Urothelium cell line (cell line): ENCODE measurements at places on chromosomes 4 and X.

- no peak for DNase-seq
These were observed 482.4 kb downstream of the C4orf33 start for GRCh38 chr4:129578336-129578735.

DNA sequence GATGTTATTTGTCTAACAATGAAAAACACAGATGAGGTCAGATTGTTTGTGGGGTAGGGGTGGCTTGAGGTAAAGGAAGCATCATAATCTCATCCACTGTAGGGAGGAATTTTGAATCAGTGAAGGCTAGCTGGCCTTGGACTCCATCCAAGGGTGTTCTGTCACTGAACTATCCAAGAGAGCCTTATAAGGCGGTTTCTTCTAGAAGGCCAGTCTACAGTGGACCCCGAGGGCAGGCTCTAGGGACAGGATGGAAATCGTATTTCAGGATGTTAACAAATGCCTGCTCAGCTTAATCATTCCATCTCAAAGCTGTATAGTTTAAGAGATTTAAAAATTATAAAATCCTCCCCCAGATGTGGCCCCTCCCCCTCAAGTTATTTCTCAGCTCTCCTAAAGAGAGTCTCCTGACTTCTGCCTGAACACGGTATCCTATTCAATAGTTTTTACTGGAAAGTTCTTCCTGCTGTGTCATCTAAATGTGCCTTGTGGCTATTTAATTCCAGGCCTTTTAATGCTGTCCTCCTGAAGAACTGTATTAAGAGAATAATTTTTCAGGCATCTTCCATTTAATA is 8.0 kb downstream of the IGFBP7 start:
- peak; percentile 36 for DNase-seq

DNA sequence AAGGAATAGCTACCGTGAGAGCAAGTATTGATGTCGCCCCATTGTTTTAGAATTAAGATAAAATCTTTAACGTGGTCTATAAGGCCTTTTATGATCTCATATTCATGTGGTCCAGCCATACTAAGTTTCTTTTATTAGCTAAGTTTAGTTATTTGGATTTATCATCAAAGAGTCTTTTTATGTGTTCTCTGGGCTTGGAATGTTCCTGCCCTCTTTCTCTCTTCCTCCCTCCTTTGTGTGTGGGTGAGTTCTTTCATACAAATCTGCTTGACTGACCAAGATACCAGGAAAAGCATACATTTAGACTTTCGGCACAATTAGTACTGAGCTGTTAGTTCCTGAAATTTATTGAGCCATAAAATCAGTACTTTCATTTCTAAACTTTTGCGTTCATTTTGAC is 11.3 kb downstream of the TDO2 start:
- no peak for DNase-seq

GRCh38 chrX:20265221-20265725 is 1.4 kb downstream of the RPS6KA3 start:
- peak; percentile 10 for DNase-seq

DNA sequence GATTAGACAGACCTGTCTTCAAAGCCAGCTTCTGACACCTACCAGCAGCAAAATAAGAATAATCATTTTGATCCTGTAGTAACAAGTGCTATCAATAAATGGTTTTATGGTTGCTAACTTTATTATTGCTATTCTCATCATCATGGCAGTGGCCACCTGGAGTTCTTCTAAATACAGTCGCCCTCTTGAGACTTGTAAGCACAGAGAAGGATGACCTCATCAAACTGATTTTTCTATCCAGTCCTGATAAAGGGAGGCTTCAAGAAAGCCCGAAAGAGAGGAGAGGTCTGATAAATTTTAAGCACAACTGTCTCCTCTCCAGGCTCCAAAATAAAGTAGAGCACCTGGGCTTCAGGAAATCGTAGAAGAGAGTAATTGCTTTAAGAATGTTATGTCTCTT is 286.4 kb downstream of the USP46 start:
- DNase-seq, result no peak

DNA sequence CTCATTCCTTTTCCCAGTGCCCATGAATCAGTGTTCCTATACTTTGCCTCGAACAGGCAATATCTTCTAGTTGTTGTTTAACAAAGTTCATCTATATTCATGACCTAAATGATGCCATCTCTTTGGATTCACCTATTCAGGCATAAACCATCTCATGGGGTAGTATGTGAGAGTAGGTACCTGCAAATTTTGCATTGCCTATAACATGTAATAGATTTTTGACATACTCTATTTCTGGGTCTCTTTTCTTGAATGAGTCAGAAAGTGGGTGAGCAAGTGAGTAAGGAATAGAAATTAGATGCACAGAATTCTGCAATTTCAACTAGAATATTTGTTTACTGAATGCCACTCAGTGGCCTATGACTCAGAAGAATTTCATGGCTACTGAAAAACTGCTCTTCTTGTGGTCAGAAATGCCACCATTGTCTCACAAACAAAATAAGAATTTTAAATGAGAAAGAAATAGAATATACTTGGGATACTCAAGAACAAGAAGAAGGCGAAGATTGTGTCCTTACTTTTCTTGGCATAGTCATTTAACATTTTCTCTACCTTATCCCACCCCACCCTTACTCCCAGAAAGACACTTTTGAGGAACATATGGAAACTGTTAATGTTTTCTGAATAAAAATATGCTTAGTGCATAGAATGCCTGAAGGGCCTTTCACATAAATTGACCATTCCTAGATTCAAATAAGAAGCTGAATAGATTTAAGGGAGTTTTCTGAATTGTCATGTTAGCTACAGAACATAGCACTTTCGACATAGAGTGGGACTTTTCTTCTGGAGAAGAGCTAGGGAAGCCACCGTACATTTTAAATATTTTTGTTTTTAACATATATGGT is 86.8 kb downstream of the HHIP start:
- DNase-seq, result no peak

GRCh38 chr4:117328333-117328732 is 243.0 kb upstream of the TRAM1L1 start:
- no peak for DNase-seq

DNA sequence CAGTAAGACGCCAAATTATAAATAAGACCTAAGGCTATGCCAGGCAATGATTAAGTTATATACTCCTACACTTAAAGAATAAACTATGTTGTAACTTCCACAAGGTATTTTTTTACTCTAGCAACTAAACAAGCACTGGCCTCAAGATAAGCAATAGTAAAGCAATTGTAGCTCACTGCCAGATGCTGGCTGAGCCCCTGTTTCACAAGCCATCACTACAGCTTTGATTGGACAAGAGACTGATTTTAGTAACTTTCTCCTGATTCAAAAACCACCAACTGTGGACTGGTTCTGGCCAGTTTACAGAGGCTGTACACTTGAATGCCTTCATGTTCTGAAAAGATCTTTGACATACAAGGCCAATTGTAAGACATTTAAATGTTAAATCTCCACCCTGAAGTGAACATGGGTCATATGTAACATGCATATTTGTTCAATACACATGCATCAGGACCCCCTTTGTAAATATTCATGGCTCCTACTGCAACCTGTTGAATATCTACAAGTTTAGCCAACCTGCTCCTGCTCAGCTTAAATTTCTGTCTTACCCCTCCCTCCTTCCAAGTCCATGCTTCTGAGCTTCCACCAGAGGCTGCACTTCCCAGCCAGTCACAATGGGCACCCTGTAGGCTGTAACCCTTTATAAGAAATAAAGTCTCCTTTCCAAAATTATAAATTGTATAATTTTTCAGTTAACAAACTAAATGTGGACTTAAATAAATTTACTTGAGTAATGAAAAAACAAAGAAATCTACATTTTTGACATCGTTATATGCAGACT is 423.6 kb downstream of the ANKRD50 start:
- DNase-seq, result no peak

DNA sequence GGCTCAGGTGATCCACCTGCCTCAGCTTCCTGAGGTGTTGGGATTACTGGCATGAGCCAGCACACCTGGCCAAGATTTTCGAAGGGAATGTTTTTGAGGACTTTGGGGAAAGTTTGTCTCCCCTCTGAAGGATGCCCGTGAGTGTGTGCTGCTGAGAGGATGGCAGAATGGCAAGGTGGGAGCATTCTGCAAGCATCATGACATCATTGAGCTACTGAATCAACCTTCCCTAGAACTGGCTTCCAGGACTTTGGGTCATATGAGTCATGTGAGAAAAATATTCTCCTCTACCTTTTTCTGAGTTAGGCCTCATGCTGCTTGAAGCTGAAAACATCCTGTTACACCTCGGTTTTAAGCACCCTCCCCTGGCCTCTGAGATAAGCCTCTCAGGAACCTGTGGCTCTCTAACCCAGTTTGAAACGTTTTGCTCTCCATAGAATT is 31.0 kb downstream of the TMEM131L start:
- DNase-seq, result peak; percentile 71

DNA sequence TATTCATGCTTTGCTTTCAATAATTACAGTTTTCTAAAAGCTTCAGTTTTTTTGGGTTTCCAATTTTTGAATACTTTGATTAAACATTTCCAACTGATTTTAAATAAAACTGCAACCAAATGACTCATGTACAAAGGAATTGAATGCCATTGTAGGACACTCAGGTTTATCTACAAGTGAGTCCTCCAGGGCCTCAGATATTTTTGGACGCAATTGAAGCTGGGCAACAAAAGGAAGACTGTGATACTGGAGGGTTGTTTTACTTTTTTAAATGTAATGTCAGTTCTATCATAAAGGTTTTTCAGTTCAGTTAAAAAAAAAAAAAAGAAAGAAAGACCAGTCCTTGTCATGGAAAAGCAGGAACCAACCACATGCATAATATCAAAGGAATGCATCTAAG is 64.2 kb downstream of the MAGEA10 start:
- DNase-seq, result no peak

DNA sequence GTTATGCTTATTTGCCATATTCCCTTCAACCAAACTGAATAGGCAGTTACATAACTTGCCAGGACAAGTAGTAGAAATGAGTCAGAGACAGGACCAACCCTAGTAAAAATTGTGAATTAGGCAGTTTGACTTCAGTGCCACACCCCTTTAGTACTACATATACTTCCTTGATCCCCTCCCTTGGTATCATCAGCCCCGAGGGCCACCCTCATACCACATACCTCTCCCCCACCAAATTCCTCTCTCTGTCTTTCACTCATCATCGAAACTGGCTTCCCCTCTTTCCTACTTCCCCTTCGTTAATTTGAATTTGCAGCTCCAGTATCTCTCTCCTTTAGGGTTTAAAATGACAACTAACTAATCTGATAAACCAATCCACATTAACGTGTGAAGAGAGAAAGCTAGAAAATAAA is 7.9 kb upstream of the PTPN13 start:
- peak; percentile 11 for DNase-seq

- no peak for DNase-seq
These were observed 129.0 kb downstream of the SPCS3 start for GRCh38 chr4:176448761-176449160.

DNA sequence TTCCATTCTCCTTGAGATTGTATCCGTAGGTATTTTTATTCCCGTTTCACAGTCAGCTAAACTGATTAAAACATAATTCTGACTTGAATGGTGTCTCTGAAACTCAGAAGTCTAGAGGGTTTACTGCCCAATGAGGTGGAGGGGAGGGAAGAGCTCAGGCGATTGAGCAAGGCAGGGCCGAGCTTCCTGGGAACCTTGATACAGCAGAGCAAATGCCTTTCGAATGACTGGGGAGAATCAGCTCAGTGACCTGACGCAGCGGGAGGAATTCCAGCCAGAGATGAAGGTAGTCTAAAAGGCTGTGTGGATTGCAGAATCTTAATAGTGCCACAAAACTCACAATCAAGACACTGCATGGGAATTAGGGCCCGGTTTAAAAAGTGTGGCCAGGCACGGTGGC is 233.6 kb downstream of the EVC2 start:
- no peak for DNase-seq

DNA sequence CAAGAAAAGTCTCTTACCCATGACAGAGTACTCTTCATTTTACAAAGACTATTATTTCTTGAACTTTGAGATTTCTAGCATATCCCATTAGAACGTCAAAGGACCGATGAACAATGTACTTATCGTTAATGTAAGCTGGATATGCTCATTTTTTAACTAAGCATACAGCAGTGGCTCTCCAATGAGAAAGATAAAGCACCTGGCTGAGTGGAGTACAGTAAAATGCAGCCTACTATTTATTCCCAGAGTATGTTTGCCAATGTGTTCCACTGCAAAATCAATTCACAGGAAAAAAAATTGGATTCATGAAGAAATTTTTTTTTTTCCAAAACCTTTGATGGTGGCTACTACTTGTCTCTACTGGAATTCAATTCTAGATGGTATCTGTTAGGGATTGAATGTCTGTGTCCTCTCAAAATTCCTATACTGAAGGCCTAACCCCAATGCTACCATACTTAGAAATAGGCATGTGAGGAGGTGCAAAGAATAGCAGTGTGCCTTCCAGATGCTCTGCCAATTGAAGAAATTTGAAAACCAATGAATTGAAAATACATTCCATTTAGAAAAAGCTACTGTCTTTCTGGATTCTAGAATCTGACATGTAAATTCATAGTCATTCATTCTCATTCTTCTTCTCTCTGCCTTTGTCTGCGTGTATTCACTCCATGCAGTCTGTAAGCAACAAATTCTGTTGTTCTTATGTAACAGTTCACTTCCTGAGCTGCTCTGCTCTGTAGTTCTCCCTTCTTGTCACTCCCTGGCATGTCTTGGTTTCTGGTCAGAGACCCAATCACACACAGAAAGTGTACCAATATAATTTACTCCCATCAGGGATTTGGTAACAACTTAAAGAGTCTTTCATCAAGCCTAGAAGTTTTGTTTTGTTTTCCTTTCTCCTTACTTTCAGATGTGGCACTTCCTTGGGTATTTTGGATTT is 61.4 kb downstream of the PAPSS1 start:
- no peak for DNase-seq

GRCh38 chr4:4985844-4986243 is 33.4 kb downstream of the CYTL1 start:
- DNase-seq, result no peak

- no peak for DNase-seq
These were observed 965.4 kb upstream of the GRIA3 start for GRCh38 chrX:122218666-122219065.

DNA sequence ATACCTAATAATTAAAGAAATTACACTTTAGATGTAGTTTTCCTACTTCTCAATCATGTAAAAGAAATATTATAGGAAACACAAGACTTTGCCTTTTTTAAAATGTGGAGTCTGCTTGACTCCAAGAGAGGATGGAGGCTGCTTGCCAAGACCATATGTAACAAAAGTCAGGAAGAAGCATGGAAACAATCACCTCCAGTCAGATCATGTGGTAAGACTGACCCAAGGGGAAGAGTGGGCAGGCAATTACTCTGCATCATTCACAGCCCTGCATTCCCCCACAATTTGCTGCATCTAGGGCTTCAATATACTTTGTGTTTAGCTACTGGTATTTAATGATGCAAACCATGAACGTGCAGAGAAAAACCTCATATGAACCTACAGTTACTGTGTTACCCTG is 78.0 kb upstream of the RXFP1 start:
- DNase-seq, result no peak
